ENCODE measurements at places on chromosomes 13 and 19.

GRCh38 chr19:46206176-46206575 is 23.4 kb upstream of the IGFL1 start:
- DNase-seq: no peak

DNA sequence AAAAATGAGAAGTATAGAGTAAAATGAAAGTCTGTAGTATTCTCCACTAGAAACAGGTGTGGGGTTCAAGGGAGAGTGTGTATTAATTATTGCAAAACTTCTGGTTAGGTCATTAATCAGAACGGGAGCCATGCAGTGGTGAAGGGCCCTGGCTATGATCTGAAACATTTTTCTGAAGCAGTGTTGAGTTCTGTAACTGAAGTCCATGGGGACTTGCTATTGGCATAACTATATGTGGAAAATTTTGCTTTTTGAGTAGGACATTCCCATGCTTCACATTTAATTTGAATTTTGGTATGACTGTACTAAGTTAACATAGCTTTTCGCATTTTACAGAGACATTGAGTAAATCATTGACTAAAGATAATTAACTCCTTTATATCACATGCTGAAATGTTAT is 67.5 kb downstream of the LRCH1 start:
- DNase-seq: no peak

- no peak for DNase-seq
These were observed 670.5 kb upstream of the ARGLU1 start for GRCh38 chr13:107238262-107238981.

DNA sequence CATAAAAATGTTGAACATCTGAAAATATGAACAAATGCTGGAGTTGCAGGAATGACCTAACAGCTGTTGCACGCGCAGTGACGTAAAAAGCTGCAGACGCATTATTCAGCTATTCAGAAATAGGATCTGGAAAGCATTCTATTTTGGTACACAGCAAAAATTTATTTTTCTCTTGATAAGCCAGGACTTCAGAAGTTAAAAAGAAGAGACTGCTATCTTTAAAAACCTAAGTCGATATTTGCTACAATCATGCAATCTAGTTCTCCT is 36.9 kb upstream of the STARD13 start:
- DNase-seq: no peak

DNA sequence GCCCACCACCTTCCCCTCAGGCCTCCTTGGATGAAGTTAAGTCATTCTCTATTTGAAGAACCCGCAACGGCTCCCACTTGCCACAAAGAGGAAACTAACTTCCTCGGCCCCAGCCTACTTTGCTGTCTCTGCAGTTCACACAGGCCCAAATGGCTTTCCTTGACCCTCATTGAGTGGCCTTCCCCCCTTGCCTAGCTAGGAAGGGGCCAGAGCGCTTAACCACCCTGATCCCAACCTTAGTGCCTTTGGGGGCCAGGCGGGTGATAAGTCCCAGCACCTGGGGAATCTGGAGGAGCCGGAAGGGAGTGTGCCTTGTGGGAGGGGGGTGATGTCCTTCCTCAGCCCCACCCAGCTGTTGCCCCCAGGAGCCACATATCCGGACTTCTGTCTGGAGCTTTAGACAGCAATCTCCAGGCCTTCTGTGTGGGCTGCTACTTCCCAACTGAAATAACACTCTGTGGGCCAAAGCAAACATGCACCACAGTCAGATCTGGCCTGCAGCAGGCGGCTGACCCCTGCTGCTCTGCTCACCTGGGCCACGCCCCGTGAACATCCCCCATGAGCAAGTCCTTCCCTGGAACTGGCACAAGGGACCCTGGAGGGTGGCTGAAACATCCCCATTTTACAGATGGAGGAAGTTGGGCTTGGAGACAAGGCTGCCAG is 10.5 kb downstream of the NECTIN2 start:
- DNase-seq: no peak

DNA sequence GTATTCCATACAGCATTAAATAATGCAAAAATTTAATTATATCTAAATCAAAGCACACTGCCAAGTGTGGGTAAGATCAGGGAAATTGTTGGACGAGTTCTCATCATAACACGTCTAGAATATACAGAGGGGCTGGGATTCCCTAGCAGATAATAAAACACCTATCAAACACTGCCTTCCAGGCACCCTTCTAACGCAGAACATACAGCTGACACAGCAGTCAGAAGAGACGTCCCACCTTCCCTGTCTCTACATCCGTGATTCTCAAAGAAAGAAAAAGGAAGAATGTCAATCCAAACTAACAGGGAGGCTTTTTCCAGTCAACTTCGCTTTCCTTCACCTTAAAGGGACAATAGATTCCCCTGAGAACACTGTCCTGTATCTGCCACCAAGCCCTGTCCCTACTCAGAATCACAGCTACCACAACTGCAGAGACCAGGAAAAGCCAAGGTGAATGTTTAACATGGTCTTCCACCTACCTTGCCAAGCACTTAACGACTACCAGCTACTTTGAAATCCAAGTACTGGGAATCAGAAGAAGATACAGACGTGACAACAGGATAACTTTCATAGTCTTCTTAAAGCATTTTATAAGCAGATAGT is 38.5 kb downstream of the TBC1D4 start:
- DNase-seq: no peak

DNA sequence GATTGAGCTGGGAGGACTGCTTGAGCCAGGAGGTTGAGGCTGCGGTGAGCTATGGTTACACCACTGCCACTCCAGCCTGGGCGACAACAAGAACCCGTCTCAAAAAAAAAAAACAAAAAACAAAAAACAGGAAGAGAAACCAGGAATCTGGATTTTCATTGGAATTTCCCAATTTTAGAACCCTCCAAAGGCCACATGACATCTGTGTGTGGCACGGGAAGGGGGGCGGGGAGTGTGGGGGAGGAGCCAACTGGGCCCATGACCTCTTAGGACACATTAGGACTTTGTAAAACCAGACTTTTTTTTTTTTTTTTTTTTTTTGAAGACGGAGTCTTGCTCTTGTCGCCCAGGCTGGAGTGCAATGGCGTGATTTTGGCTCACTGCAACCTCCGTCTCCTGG is 21.2 kb upstream of the MYDGF start:
- no peak for DNase-seq

DNA sequence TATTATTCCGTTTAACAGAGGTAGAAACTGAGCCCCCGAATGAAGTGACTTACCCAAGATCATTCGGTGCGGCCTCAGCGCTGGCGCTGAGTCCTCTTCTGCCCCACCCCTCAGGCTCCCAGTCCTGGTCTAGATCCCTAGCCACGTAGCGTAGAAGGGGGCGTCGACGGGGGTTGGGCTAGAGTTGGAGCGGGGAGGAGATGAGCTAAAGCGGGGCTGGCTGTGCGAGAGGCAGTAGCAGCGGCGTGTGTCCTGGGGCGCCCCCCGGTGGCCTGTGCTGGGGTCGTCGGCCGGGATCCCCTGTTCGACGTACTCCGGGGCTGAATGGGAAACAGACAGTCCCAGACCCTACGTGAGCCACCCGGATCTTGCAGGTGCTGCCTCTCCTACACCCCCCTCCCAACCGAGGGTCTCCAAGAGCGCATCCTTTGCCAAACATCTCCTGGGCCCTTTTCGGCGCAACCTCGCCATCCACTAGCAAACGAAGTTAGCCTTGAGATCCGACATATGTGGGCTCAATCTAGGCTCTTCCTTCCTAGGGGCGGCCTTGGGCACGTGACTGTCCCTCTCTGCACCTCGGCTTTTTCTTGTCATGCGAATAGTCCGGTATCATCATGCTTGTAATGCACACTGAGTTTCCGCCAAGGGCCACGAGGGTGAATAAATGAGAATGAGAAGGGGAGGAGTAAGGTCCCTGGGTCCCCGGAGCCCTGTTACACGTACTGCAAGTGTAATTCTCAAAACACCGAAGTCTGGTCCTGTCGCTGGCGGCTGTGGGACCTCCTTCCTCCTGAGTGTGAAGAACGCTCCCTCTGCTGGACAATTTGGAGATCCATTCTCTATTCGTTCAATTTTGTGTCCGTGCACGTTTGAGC is 47.7 kb downstream of the CYP4F22 start:
- peak; percentile 94 for DNase-seq

GRCh38 chr13:94305934-94306333 is 173.5 kb downstream of the DCT start:
- DNase-seq: no peak

- DNase-seq: no peak
These were observed 280.5 kb upstream of the TSHZ3 start for GRCh38 chr19:31629579-31630363.

GRCh38 chr19:7521551-7522071 is 813 bp upstream of the MCOLN1 start:
- no peak for DNase-seq

- DNase-seq: no peak
These were observed 2532.4 kb upstream of the PCDH20 start for GRCh38 chr13:63948045-63948444.

- DNase-seq: peak; percentile 82
These were observed 4.6 kb upstream of the PRKCG start for GRCh38 chr19:53877361-53877766.

GRCh38 chr19:48454150-48454730 is 1.1 kb upstream of the KCNJ14 start:
- no peak for DNase-seq

DNA sequence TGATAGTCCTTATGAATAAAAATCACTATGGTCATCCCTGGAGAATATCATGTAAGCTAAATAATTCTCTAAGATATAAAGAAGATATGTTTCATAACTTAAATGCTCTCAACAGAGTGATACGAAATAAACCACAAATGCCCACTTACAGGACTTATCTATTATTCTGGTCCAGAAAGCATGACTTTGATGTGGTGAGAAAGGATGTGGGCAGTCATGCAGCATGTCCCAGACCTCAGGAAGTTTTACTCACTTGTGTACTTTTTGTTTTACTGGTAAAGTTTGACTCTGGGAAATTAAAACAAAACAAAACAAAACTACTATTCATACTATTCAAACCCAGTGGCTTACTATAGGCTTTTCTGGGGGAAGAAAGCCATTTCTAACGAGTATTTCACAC is 483.2 kb upstream of the SLITRK6 start:
- no peak for DNase-seq

DNA sequence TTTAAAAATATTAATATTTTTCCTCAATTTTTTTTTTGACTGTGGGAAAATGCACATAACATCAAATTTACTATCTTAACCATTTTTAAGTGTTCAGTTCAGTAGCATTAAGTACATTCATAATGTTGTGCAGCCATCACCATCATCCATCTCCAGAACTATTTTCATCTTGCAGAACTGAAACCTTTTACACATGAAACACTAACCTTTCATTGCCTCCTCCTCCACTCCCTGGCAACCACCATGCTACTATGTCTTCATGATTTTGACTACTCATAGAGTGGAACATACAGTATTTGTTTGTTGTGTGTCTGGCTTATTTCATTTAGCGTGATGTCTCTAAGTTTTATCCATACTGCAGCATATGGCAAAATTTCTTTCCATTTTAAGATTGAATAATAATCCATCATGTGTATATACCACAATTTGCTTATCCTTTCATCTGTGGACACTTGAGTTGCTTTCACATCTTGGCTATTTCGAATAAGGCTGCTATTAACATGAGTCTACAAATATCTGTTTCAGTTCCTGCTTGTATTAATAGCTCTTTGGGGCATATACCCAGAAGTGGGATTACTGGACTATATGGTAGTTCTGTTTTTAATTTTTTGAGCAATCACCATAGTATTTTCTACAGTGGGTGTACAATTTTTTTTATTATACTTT is 376.4 kb downstream of the MTUS2 start:
- no peak for DNase-seq

DNA sequence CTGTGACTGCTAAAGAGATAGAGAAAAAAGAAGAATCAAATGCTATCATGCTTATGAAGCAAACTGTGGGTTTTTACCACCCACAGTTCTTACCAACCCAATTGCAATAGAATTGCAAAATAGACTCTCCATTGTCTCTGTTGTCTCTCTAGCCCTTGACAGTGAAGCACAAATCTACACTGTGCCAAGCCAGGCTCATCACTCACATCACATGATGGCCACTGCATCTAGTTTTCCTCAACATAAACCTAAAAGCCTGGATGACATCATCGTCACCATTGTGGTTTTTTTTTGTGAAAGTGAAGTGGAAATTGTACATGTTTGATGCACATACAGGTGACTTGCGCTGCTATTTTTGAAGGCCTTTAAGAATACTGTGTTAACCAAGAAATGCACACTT is 56.1 kb downstream of the KL start:
- DNase-seq: no peak

- DNase-seq: no peak
These were observed 40.4 kb upstream of the ZNF254 start for GRCh38 chr19:24046550-24046949.

- no peak for DNase-seq
These were observed 8.1 kb downstream of the SELENOW start for GRCh38 chr19:47786566-47786965.

- DNase-seq: no peak
These were observed 218.1 kb upstream of the ARGLU1 start for GRCh38 chr13:106786006-106786563.

GRCh38 chr19:5417495-5418436 is 37.5 kb upstream of the ZNRF4 start:
- no peak for DNase-seq

DNA sequence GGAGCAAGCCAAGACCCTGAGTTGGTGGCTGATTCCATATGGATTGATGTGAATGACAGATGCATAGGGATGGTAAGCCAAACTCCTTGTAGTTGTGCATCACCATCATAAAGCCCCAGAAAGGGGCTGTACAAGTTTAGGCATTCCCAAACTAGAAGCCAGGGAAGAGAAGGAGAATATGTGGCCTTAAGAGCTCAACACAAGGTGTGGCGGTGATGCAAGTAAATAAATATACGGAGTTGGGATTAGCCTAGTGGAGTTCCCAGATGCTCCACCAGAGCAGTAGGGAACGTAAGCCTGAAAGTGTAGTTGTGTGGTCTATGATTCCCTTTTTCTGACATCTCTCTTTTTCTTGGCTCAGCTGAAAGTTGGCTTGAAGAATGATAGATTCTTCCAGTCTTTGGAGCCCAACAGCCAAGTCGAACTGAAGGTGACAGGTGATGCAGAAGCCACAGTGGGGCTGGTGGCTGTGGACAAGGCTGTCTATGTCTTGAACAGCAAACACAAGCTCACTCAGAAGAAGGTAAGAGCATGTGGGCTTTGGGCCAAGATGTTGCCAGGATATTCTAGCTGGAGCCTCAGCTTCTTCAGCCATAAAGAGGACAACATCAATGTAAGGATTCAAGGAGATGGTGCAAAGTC is 30.1 kb downstream of the RDH8 start:
- no peak for DNase-seq

GRCh38 chr19:4866595-4867424 is 657 bp downstream of the PLIN3 start:
- peak; percentile 55 for DNase-seq

- no peak for DNase-seq
These were observed 937 bp upstream of the SPRY2 start for GRCh38 chr13:80341756-80342370.
